CD4-positive, alpha-beta T cell treated with Interleukin-6 at 100 ng/mL for 8 hours (primary cell): ENCODE measurements at places on chromosomes 2 and 18.

DNA sequence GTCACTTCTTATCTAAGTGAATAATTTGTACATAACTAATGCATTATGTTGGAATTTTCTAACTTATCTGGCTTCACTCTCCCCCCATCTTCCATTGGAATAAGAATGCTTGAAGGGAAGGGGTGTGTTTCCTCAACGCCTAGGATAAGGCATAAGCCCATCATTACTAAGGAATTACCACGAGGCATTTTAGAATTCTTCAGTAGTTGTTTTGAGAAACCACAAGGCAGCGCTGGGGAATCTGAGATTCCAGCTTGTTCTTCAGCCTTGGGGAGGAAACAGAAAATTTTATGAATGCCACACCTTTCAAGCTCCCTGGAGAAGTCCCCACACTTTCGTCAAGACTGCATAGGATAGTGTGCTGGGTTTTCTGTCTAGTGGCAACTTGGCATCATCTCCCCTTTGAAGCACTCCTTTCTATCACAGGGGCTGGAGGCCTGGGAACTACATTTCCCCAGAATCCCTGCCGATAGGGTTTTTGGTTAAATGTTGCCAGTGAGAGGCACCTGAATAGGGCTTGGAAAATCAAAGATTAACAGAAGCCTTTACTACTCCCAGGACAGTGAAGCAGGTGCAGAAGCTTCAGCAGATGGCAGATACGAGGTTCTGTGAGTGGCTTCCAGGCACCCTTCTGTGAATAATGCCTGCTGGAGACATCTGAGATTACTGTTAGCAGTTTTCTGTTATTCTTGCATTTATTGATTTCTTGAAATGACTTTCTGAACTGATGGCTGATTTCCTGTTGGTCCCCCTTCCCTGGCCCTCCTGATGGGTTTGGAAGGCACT is 192.7 kb upstream of the REV1 start:
- no peak for DNase-seq

- DNase-seq = no peak
These were observed at the start of gene STEAP3 for GRCh38 chr2:119223521-119224390. Gene STEAP3, plus strand, starts transcription at chr2:119223834. Its CDS starts 7,179 bp downstream, at chr2:119231013.

- DNase-seq = no peak
These were observed 33.0 kb downstream of the RHOB start for GRCh38 chr2:20479835-20480234.

- DNase-seq = no peak
These were observed 3.0 kb downstream of the HOXD8 start for GRCh38 chr2:176132205-176133171.

DNA sequence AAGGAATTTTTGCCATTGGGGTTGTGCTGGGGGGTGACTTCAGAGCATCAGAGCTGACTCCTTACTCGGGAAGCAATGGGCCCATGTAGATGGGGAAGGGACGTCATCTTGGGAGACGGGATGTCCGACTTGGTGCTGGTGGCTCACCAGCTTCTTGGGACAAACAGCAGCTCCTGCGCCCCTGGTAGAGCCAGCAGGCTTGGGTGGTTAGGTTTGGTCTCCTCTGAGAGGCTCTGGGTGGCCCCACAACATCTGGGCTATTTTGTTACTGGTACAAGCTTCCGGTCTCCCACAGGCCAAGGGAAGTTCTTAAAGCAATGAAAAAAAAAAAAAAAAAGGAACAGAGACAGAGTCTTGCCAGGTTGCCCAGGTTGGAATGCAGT is 1.8 kb downstream of the NGEF start:
- no peak for DNase-seq
